ENCODE measurements at places on chromosomes 7 and 10.

- no peak for DNase-seq
These were observed 519.2 kb downstream of the TCERG1L start for GRCh38 chr10:130792096-130792845.

GRCh38 chr10:91955114-91955513 is 31.5 kb downstream of the BTAF1 start:
- no peak for DNase-seq

GRCh38 chr10:75294518-75294865 is 58.7 kb upstream of the COMTD1 start:
- DNase-seq = no peak

DNA sequence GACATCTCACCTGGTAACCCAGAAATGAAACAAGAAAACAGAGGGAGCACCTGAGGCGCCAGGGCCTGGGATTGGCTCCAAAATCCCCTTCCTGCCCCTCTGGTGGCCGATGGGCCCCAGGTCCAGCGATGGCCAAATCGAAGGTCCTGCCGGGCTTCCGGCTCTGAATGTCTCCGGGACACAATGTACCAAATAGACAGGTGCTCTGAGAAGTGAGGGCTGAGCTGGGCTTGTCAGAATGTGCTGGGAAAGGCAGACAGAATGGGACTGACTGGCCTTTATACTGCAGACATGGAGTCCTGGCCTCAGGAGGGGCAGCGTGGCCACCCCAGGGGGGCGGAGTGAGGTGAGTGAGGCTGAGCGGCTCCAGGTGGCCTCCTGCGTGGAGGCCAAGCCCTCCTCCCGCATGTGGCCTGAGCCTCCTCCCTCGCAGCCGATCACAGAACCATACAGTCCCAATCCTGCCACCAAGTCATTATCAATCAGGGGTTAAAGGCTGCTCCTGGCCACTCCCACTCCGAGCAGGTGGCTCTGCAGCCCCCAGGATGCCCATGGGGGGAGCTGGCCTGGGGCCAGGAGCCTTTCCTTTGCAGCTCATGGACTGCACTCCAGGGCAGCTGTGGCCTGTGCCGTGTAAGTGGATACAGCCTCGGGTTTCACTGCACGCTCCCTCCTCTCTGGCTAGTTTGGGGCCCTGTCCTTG is 185.5 kb downstream of the ADARB2 start:
- no peak for DNase-seq

DNA sequence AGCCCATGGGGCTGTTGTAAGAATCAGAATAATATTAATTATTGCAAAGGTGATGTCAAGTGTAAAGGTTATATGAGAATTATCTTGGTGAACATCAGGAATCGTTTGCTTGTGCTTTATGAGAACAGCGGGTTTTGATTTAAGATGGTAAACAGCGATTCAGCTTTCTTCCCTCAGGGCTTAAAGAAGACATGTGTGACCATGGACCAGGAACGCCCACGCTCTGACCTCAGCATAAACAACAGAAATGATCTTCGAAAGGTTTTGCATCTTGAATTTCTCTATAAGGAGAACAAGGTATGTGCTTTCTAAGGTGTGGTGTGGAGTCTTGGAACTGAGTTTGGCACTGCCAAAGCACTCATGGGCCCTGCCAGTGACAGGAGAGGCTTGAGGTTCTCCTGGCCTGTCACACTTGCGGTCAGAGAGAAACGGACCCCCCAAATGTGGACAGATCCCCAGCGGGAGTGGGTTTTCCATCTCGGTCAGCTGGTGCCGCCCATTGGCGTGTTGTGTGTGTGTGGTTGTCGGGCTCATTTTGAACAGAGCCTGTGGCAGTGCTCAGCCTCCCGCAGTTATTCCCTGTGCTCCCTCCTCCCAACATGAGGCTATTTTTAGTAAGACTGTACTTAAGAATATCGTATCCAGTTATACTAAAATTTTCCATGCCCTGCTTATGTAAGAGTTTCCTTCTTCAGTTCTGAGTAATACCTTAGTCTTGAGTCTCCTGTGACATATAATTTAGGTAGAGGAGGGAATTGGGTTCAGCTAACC is 7.2 kb downstream of the MINDY4 start:
- DNase-seq = no peak

- no peak for DNase-seq
These were observed 548.7 kb upstream of the GALNT17 start for GRCh38 chr7:70582927-70583895.

DNA sequence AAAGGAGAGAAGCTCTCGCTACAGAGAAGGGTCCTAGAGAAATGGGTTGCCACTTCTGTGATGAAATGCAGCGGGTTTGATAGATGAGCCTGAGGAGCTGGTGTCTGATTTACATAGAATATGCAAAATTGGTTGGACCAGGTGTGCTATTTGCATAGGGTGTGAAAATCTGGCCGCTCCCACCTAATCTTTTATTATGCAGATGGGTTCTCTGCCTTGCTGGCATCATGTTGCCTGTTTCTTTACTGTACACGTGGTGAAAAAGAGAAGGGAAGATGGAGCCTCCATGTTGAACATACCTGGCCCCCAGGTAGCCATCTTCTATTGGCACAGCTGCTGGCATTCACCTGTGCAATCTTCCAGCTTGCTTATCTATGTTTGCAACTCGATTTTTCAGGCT is 212.2 kb downstream of the ANKRD7 start:
- DNase-seq = no peak

- DNase-seq = no peak
These were observed 13.4 kb downstream of the RPP30 start for GRCh38 chr10:90885176-90885575.

DNA sequence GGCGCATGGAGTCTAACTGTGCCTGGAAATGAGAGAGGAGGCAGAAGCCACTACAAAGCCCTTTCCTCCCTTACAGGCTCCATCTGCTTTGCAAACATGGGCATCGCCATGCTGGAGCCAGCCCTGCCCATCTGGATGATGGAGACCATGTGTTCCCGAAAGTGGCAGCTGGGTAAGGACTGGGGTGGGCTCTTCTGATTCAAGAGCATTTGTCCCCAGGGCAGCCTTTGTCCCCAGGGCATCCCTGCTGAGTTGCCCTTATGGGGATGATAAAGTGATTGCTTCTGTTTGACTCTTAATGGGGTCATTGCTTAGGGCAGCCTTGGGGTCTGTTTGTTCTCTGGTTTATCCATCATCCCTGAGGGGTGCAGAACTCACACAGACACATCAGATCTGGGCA is 16.8 kb downstream of the SLC18A2 start:
- DNase-seq = no peak

DNA sequence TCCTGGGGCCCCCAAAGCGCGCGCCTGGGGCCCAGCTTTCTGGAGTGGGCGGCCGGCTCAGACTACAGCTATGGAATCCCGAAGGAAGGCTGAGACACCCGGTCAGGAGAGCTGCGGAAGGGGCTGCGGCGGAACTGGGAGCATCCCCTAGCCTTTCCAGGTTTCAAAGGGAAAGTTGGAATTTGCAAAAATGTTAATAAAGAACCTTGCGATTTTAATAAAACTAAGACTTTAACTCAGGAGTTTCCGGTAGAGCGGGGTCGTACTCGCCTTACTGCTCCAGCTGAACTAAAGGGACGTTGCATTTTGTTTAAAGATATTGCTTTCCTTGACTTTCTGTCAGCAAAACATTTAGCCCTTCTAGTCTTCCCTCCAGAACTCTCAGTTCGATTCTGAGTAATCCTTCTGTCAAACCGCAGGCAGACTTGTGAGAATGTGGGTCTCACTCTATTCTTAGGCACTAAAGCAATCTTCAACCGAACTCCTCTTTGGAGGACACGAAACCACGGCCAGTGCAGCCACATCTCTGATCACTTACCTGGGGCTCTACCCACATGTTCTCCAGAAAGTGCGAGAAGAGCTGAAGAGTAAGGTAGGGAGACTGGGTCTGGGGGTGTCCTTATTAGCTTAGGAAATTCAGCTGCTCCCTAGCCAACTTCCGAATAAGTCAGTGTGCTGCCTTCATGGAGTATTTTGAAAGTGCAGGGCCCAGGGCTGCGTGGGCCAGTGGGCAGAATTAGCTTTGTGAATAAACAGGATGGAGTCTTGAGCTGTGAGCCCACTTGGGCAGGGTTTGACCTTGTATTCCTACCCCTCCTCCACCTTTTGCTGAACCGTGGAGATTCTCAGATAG is 1.9 kb downstream of the CYP26A1 start:
- DNase-seq = no peak

GRCh38 chr10:130956251-130956650 is 355.3 kb downstream of the TCERG1L start:
- no peak for DNase-seq

DNA sequence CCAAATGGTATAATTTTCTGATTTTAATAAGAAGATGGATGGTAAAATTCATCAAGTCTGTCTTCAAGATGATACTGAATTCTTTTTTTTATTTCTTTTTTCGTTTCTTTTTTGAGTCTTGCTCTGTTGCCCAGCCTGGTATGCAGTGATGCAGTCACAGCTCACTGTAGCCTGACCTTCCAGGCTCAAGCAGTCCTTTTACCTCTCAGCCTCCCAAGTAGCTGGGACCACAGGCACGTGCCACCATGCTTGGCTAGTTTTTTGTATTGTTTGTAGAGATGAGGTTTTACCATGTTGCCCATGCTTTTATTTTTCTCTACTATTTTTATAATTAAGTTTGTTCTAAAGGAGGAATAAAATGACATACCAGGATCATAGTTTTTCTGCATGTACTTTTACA is 52.1 kb upstream of the HELLS start:
- no peak for DNase-seq

DNA sequence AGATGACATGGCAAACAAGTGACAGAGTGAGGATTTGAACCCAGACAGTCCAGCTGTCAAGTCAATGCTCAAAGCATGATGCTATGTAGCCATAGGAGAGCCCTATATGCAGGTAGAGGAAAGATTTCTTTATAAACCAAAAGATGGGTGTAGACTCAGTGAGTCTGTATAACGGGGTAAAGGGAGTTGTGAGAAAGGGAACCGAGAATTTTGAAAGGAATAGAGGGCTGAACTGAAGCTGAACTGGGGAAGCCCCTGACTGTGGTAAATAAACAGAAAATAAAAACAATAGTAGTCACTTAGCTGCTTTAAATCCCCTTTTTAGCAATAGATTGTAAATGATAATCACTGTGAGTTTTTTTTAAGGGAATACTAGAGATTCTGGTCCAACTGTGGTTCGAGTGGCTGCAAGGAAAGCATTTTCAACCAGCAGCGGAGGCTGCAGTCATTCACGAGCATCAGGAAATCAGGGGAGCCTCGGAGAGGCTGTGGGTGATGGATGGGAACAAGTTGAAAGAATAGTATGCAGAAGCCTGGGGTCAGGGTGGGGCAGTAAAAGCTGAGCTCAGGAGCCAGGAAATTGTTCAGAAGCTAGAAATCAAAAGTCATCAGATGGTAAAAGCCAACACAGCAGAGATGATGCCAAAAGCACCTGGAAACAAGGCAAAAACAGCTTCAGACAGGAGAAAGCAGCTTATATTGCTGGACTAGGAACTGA is 393.5 kb downstream of the GFRA1 start:
- DNase-seq = no peak

DNA sequence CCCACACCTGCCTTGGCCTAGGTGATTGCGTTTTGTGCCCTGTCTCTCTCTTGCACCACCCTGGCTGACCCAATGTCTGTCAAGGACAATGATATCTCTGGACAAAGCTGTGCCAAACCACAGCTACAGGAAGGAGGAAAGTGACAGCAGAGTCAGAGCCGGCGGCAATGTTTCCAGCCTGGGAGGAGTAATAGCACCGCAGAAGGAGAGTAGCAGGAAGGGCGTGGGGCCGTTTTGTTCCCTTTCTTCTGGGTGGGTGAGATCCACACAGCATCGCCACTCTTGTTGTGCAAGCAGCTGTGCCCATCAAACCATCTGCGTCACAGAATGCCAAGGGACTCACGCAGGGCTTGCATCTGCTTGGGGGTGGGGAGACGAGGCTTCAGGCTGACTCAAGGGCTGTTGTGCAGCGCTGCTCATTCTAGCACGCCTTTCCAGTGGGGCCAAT is 341.6 kb upstream of the AUTS2 start:
- no peak for DNase-seq

DNA sequence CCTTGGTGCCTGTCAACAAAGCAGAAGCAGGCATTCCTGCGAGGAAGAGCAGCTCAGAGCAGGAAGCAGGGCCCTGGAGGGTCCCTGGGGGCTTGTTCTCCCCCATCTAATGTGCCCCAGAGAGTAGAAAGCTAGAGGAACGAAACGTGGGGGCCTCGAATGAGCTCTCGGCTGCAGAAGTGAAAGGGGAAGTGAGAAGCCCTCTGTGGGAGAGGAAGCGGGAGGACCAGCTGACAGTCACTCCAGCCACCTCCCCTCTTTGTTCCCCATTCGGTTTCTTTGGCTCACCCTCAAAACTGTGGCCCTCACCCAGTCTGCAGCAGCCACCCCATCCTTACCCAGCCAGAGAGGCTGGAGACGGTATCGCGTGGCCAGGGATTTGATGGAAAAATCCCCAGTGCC is 25.0 kb downstream of the C10orf105 start:
- peak; percentile 17 for DNase-seq

- DNase-seq = peak; percentile 13
These were observed 655 bp downstream of the KLHL7 start for GRCh38 chr7:23106057-23106822.

GRCh38 chr10:126243971-126244370 is 144.3 kb downstream of the ADAM12 start:
- DNase-seq = no peak

DNA sequence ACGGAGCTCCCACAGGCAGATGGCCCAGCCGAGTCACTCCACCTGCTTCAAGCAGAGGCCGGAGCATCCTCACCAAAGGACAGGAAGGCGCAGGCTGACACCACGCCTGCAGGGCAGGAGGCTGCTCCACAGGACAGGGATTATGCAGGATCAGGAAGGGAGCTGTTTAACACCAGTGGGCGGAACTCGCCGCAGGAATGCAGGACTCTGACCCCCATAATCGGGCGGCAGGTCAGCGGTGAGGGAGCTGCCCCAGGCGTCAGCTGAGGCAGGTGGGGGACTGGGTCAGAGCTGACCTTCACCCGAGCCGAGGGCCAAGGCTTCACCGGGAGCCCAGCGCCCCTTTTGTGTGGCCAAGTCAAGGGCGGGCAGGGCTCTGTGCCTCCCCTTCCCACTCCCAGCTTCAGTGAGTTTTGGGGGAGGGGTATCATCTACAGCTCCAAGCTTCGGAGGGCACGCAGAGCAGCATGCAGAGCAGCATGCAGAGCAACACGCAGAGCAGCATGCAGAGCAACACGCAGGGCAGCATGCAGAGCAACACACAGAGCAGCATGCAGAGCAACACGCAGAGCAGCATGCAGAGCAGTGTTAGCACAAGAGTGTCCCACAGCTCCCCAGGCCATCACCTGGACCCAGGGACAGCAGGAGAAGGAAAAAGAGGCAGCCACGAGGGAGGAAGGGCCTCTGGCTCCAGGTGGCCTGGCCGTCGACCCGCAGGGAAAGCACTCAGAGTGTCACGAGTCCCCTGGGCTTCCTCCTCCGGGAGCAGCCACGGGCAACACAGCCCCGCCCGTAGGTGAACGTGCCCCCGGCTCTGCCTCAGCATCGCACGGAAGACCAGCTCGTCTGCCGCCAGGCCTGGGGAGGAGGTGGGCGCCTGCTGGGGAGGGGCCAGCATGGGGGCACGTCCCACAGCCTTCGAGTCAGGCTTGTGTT is 151.7 kb upstream of the PPP2R2D start:
- no peak for DNase-seq

Data from activated CD8-positive, alpha-beta memory T cell treated with anti-CD3 and anti-CD28 coated beads for 1 hour (primary cell).